ENCODE measurements at places on chromosomes 16 and 17.

DNA sequence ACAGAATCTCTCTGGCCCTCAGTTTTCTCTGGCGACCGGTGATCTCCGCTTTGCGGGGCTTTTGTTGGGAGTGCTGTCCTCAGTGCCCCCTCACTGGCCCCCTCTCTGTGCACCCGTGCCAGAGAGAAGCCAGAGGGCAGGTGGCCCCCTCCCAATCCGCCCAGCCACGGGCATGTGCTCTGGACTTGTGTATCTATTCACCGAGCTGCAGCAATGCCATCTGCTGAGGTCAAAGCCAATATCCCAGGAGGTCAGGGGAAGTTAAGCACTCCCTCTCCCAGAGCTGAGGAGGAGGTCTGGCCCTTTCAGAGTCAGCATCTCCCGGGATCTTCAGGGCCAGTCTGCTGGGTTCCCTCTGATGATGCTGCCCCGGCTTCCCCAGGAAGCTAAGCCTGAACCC is 5.1 kb downstream of the CACNG5 start:
- no peak for DNase-seq

DNA sequence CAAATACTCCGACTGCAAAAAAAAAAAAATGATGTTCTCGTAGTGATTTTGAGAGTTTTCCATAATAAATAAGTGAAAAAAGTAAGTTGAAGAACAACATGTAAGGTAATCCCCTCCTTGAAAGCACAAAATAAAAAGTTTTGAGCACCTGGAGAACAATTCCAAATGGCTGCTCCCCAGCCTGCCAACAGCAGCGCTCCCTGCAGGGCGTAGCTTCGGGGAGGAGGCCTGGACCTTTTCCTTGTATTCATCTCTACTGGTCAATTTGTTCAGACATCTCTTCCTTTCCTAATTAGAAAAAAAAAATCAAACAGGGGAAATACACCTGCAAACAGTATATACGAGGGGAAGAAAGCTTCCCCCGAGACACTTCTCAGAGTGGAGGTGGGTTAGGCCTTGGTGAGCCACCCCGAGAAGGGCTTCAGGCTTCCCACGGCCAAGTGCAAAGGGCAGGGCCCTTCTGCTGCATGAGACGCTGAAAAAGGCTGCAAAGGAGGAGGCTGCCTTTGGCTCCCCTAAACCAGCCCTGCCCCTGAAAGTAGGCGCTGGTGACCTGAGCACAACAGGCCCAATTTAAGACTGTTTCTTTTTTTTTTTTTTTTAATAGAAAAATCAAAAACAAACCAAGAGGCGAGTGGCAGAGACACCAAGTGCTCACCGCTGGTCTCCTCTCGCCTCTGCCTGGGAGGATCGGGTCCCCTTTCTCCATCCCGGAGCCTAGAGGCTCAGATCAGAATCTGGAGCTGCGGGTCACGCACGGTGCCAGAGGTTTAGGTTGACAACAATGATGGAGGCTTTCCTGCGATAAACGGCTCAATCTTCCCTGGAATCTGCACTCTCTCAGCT is 193.1 kb upstream of the FOXF1 start:
- no peak for DNase-seq

DNA sequence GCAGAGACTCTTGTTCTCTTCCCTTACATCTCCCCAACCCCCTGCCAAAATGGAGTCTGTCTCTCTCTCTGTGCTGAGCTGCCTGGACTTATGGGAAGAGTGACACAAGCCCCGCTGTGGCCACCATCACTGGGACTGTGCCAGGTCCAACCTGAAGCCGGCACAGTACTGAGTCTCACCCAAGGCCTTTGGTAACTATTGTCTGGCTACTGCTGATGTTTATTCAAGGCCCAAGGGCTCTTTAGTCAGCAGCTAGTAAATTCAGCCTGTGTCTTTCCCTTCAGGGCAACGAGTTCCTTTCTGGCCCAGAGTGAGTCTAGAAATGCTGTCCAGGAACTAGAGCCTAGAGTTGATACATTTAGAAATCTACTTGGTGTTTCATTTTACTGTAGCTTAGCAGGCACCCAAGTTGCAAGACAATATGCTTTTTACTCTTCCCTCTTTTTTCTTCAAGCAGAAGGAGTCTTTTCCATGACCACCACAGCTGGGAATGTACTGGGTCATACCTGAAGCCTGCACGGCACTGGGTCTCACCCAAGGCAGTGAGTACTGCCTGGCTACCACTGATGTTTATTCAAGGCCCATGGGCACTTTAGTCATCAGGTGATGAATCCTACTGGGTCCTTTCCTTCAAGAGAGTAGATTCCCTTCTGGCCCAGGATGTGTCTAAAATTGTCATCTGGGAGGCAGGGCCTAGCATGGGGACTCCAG is 17.7 kb downstream of the EFCAB5 start:
- peak; percentile 16 for DNase-seq

- no peak for DNase-seq
Measured at GRCh38 chr16:27341549-27341948, 27.8 kb downstream of the IL4R start.

DNA sequence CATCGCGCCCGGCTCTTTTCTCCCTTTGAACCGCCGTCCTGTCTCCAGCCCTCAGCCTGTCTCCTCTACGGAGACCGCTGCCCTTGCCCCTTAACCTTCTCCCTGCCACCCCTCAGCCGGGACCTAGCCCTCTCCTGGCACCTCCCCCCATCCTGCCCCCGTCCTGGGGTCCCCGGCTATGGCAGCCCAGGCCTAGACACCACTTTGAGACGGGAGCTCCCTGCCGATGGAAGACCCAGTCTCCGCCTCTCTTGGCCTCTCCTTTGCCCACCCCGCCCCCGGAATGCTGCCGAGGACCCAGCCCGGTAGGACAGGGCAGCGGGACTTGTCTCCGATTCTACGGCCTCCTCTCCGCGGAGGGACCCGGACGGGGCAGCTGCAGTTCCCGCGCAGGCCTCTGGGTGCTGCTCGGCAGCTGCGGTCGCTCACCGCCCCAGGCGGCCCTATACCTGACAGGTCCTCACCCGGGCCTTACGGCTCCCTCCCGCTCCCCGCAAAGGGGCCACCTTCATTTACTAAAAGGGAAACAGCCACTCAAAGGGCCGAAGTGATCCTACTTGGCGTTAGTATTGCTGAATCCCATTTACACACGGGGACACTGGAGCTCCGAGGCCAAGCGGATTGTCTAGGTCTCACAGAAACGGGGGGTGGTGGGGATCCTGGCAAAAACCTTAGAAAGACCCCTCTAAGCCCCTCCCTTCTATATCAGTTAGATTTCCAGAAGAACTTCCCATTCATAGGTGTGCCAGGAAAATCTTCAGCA is 32.6 kb upstream of the TAC4 start:
- DNase-seq, result peak; percentile 53

- no peak for DNase-seq
Measured at GRCh38 chr16:87070657-87071056, 246.5 kb downstream of the C16orf95 start.

DNA sequence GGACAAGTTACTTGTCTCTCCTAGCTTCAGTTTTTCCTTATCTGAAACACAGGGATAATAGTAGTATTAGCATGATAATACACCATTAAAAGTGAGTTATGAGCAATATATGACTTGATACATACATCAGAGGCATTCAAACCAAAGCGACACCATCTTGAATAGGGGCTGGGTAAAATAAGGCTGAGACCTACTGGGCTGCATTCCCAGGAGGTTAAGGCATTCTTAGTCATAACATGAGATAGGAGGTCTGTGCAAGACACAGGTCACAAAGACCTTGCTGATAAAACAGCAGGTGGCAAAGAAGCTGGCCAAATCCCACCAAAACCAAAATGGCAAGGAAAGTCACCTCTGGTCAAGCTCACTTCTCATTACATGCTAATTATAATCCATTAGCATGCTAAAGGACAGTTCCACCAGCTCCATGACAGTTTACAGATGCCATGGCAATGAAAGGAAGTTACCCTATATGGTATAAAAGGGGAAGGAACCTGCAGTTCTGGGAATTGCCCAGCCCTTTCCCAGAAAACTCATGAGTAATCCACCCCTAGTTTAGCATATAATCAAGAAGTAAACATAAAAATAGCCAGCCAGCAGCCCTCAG is 37.2 kb upstream of the HS3ST3A1 start:
- peak; percentile 67 for DNase-seq

GRCh38 chr17:45248132-45248957 is 13.5 kb downstream of the SPATA32 start:
- no peak for DNase-seq

DNA sequence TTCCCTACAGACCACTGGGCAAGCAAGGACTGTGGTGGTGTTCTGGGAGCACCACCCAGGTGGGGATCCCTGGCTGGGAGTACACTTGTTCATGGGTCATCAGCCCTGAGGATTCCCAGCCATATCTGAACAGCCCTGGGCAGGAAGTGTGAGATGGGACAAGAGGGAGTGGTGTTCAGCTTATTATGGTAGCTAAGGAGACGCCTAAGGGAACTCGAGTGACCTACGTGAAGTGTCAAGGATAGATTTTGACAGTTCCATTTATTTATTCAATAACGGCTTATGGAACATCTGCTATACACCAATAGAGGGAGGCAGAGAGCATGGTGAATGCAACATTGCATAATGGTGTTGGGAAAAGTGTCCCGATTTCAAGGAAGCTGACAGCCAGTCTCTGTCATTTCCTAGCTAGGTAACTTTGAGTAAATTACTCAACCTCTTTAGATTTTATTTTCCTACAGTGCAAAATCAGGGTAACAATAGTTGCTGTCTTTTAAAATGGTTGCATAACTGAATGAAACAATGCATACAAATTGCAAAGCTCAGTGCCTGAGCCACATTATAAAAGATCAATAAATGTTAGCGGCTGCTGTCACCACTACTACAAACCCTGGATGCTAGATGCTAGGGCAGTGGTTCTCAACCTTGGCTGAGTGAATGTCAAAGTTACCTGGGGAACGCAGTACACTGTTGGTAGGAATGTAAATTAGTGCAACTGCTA is 534.1 kb downstream of the GRIN2A start:
- peak; percentile 25 for DNase-seq

All from RPMI7951 (cell line).